ENCODE measurements at places on chromosomes 3 and 15.

DNA sequence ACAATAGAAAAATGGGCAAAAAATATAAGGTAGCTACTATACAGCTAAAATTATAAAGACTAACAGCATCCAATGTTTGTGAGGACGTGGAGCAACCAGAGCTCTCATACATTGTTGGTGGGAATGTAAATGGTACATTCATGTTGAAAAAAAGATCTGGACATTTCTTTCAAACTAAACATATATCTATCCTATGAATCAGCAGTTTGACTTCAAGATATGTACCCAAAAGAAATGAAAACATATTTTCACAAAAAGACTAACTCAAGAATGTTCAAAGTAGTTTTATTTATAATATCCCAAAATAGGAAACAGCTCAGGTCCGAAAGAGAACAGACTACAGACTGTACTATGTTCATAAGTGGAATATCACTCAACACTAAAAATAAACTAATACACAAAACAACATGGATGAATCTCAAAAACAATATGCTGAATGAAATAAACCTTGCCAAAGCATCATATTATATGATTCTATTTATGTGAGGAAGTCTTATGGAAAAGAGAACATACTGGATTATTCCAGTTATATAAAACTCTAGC, 8.8 kb upstream of the TTBK2 start:
- no peak for DNase-seq

- DNase-seq, result no peak
Observed at GRCh38 chr3:10376353-10376752, 55.4 kb upstream of the SEC13 start.

DNA sequence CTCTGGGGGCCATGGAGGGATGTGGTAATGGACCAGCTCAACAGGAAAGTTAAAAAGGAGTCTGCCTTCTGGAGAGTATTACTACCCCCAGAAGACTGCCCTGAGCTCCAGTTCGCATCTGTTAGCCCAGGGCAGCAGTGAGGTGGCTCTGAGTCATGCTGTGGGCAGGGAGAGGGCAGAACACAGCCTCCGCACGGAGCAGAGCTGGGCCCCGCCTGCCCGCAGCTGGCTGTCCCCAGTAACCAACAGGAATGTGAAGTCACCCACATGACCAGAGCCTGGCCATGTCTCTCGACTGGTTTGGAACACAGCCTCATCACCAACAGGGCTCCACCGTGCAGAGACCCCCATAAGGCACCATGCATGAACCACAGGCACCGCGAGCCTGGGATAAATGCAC, 62.1 kb downstream of the CYFIP1 start:
- no peak for DNase-seq

GRCh38 chr3:100563652-100564211, 45.7 kb upstream of the ADGRG7 start:
- no peak for DNase-seq
